ENCODE measurements at places on chromosomes 16 and 17.

GRCh38 chr16:59470556-59470955 lies 736.4 kb upstream of the GOT2 start:
- no peak for DNase-seq

- no peak for DNase-seq
Observed at GRCh38 chr17:60562421-60562820, 36.4 kb upstream of the APPBP2 start.

- no peak for DNase-seq
Observed at GRCh38 chr17:35003778-35004177, 23.5 kb downstream of the LIG3 start.

DNA sequence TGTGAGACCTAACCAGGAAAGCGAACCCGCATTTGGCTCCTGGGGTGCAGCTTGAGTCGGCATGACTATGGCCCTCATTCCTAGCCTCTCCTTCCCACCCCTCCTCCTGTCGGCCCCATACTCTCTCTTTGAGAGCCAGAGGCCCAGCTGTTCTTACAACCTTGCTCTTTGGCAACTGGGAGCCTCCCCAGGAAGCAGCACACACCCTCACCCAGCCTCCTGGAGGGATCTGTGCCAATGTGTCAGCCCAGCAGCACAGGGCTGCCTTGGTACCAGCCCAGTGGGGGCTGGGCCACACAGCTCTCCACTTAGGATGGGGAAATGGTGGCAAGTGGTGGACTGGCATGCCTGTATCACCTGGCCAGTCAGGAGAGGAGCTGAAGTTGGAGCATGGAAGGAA lies 70.3 kb upstream of the LGALS9 start:
- DNase-seq = no peak

DNA sequence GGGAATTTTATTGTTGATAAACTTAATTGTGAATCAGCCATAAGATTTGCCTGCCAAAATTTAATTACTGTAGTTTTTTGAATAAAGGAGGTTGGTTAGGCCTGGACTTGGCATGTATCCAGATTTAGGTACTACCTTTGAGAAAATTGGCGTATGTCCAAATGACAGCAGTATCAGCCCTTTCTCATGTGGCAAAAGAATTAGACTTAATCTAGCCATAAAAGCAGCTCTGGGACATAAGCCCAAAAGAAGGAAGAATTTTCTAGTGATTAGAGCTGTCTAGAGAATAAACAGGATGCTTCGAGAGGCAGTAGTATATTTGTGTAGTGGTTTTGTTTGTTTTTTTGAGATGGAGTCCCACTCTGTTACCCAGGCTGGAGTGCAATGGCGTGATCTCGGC lies 27.7 kb downstream of the PPM1E start:
- DNase-seq = no peak

DNA sequence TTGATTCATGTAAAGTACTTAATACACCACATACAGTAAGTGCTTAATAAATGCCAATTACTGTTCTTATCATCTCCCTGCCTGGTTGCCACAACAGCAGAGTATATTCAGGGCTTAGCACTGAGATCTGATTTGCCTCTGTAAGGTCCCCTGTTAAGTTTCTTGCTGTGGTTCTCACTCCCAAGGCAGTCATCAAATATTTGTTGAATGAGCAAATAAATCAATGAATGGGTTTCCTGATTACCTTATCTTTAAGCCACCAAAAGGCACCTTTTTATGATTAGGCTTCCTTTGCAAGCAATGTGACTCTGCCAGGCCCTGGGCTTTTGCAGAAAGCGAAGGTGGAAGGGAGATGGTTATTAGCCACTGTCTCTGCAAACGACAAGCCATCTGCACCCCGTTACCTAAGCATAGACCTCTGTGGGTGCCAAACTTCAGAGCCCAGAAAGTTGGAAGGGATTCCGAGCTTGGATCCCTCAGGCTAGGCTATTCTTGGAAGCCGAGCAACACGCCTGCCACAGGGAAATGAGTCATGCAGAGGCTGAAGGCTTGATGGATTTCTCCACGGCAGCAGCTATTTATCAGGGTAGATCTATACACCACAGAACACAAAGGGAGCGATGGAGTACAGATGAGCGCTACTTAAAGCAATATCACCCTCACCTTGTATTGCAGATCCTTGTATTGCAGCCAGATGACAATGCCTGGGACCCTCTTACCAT lies 102.0 kb downstream of the GRIN2A start:
- no peak for DNase-seq

GRCh38 chr17:7260651-7261378 lies 1.5 kb downstream of the CLDN7 start:
- no peak for DNase-seq

DNA sequence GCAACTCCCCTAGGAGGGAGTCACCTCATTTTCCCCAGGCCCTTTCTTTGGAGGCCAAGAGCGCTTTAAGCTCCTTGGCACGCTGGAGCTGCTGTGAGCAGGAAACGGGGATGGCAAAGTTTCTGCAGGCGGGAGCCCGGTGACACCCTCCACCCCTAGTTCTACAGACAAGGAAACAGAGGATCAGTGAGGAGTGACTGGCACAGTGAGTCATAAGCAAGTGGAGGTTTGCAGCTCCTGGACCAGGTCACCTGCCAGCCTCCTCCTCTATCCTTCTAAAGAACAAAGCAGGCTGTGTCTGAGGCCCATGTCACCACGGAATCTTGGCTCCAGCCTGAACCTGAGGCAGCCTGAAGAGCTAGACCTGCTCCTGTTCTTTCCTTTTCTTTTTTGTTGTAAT lies 141.9 kb downstream of the TMEM132E start:
- DNase-seq = no peak

DNA sequence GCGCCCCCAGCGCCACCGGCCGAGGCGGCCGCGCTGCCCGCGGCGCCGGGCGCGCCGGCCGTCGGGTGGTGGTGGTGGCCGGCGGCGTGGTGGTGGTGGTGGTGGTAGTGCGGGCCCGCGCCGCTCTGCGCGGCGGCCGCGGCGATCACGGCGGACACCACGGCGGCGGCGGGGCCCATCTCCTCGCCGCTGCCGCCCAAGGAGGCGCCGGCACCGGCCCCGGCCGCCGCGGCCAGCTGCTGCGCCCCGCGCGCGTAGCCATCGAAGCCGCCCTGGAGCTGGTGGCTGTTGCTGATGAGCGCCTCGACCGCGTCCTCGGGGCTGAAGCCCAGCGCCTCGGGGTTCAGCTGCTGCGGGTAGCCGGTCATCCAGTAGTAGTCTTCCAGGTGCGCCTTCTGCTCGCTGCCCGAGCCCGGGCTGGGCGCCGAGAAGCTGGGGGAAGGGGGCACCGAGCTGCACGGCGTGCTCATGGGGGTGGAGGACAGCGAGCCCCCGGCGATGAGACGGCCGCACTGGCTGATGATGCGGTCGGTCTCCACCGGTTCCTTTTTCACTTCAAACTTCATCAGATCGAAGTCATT lies 1.2 kb downstream of the MAF start:
- DNase-seq = no peak

- DNase-seq = no peak
Observed at GRCh38 chr16:63447121-63447520, 1410.9 kb upstream of the CDH8 start.

DNA sequence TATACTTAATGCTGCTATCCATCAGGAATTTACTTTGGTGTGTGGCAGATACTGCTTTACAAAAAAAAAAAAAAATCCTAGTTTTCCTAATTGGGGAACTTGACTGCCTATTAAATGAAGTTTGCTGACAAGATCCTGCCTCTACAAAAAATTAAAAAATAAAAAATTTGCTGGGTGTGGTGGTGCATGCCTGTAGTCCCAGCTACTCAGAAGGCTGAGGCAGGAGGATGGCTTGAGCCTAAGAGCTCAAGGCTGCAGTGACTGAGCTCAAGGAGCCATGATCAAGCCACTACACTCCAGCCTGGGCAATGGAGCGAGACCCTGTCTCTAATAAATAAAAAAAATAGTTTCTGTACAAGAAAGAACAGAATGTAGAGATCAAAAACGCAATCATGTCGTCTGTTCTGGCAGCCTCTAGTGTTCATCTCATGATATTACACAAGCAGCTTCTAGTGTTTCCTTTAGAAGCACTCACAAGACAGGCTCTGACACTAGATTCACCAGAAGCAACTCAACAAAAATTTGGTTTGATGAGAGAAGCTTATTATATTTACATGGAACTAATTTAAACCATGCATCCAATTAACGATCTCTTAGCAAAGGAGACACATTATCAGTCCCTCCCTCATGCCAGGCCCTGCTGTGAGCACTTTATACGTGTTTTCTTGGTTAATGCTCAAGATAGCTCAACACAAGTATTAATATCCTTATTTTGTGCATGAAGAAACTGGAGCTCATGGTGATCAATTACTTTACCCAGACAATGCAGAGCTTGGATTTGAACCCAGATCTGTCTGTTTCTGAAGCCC lies 6.8 kb upstream of the KRTAP17-1 start:
- DNase-seq = no peak

DNA sequence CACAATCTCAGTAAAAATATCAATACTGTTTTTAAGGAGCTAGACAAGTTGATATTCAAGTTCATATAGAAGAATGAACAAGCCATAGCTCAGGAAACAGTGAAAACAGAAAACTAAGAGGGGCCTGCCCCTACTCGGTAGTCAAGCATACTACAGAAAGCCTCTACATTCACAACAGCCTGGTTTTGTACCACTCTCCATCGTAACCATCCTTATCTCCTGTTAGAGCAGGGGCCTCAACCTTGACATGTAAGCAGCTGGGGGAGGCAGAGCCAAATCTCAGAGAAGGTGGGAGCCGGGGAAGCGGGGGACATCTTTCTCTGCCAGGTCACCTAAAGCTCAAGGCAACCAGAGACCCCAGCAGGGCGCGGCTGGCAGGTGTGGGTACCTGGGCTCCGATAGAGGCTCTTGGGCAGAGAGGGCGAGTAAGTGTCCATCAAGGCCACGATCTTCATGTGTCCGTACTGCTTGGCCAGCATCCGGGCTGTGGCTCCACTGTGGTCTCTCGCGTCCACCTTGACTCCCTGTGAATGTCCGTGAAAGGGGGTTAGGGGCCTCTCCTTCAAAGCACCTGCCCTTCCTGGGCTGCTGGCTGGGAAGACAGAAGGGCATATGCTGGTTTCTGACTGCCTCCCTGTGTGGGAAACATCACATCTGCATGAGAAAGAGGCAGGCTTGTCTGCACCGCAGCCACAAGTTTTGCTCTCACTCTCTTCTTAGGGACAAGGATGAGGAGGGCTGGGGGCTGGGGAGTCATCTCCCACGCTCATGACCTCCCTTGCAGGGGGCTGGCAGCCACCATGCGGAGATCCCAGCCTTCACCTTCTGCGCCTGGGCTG lies 20.2 kb downstream of the ANKS3 start:
- DNase-seq = no peak

- no peak for DNase-seq
Observed at GRCh38 chr16:12000032-12000431, 23.5 kb downstream of the SNX29 start.

DNA sequence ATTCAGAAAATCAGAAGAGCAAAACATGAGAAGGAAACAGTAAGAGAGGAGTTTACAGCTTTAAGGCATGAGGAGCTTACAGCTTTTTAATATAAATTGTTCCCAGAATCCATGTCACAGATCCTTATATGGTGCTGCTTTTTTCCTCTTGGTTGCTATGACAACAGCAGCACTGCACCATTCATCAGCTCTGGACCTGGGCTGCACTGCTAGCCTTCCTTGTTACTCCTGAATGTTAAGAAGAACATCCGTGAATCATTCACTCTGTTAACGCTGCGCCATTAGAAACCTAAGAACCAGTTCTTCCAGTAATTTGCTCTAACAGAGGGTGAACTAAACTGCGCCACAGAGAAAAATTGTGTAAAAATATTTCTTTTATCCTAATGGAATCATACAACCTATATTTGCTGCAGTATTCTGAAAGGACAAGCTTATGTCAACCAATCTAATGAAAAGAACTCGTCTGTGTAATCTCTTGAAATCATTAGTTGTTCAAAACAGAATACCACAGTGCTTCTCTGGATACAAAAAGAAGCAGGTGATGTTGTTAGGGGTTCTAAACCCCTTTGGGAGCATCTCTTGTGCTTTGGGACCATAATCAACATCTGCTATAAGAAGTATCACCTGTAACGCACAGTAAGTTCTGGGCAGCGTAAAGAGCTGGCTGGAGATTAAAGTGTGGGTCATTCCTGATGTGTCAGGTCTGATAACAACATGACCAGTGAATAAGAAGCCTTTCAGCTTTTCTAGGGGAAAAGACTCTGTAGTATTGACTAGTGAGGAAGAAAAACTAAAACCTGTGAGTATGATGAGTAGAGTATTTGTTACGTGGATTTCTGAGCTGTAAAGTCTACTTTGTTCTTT lies 151.2 kb downstream of the TANC2 start:
- DNase-seq = no peak

- DNase-seq = no peak
Observed at GRCh38 chr16:52492789-52493357, 54.1 kb downstream of the TOX3 start.

GRCh38 chr17:60134396-60135150 lies 15.2 kb upstream of the CA4 start:
- DNase-seq = no peak

DNA sequence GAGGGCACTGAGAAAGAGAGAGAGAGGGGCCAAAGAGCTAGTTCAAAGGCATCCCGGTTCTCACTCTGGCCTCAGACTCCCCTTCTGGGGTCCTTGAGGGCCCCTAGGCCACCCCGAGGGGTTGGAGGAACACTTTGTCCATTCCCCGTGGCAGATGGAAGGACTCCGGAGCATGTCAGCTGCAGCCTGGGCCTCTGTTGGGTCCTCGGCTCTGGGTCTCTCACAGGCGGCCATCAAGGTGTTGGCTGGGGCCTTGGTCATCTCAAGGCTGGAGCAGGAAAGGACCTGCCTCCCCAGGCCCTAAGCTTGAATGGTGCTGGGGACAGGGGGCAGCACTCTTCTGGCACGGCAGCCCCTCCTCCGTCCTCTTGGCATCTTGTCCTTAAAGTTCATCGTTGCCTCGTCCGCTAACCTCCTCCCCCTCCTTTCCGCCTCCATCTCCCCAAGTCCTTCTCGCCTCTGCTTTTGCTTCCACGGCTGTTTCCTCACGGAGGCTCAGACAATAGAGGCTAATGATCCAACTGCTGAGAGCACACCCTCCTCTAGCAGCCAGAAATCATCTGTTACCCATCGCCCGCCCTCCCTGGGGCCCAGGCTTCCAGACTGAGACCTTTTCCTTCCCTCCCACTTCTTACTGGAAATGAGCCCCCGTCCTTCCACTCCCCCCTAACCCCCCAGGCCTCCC lies 23.3 kb downstream of the CCR7 start:
- DNase-seq = no peak

DNA sequence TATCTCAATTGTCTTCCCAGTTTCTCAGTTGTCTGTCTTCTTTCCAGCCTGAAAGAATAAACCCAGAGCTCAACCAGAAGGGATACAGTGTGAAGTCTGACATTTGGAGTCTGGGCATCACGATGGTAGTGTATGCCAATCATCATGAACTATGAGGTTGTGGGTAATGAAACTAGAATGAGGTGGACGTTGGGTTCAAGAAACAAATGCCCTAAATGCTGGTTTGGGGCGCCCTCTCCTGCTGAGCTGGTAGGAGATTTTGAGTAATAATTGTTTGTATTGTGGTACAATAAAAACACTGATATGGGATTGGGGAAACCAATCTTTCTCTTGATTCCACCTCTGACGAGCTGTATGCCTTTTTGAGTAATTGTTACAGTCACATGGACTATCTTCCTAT lies 110.4 kb downstream of the MAP2K6 start:
- no peak for DNase-seq
